Activated T-helper 1 cell treated with Interleukin-2 at 50 U/mL for 16 hours (primary cell): ENCODE measurements at places on chromosomes 11 and 22.

DNA sequence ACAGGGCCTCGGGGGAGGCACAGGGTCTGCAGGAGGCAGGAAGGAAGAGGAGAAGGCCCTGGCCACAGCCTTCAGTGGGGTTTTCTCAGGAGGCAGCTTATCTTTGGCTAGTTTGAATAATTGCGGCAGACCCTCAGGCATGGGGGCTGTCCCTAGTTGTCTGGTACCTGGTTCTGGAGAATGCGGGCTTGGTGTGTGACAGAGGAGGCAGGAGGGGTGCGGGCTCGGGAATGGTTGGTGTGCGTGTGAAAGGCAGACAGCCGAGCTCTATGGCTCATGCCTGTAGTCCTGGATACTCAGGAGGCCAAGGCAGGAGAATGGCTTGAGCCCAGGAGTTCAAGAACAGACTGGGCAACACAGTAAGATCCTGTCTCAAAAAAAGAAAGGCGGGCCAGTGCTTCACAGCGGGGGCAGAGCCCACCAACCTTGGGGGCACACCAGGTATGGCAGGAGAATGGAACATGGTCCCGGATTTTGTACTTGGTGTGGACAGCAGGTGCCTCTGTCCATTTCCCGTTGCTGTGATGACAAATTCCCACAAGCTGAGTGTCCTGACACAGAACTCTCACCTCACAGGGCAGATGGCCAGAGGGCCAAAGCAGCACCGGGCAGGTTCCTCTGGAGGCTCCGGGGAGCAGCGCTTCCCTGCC, 640.6 kb downstream of the TBC1D22A start:
- DNase-seq = no peak

GRCh38 chr11:69378303-69379141, 84.6 kb downstream of the MYEOV start:
- no peak for DNase-seq

DNA sequence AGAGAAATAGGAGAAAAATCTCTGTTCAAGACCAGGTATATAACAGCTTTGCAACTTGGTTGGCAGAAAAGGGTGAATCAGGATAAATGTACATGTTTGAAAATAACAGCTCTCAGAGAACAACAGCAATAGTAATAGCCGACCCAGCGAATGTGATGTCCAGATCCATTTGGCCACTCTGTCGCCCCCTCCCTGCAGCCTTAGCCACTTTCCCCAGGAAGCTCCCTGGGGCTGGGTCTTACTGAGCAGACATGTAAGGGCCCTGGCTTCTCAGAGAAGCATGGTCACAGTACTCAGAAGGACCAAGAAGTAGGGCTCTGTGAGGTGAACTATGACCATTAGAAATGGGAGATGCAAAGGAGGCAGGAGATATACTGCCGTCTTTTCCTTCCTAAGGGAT, 154.1 kb upstream of the SNX19 start:
- DNase-seq = no peak

GRCh38 chr11:123430721-123431497, 840 bp downstream of the GRAMD1B start:
- DNase-seq = peak; percentile 43

- no peak for DNase-seq
Observed at GRCh38 chr11:122882189-122882856, at the start of gene JHY. TSS of gene JHY (plus strand) at chr11:122882759. CDS start at chr11:122885850, 3,091 bp downstream.

GRCh38 chr11:46299451-46299961, 22.0 kb downstream of the CREB3L1 start:
- DNase-seq = no peak

- no peak for DNase-seq
Observed at GRCh38 chr11:2002042-2002776, 4.6 kb upstream of the H19 start.

GRCh38 chr22:47119181-47119580, 356.7 kb downstream of the TBC1D22A start:
- no peak for DNase-seq

GRCh38 chr11:133163463-133164419, 368.6 kb downstream of the OPCML start:
- DNase-seq = no peak

DNA sequence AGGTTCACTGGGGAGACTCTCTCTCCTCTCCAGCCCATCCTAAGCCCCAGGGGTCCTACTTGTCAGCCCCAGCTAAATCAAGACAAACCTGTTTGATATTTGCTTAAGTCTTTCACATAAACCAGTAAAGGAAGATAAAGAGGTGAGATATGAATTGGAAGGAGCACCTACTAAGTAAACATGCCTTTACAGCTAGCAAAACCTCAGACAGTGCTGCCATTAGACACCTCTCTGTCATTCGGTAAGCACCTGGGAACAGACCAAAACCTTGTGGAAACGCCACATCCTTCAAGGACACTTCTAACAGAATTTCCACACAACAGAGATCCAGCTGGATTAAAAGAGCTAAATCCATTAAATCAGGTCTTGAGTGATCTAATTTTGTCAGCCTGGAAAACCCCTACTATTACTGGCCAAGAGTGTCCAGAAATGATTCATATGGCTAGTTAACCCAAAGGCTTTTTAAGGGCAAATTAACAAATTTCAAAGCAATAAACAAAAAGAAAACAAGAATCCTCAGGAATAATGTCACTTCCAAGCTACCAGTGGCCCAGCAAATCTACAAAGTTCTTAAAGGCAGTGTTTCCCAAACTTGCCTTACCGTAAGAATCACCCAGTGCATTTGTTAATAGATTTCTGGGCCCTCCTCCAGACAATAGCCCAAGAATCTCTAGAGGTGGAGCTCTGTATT, 2.4 kb downstream of the VPS37C start:
- DNase-seq = no peak

GRCh38 chr11:109040303-109040702, 375.4 kb downstream of the DDX10 start:
- DNase-seq = no peak

- no peak for DNase-seq
Observed at GRCh38 chr11:24411791-24412190, 85.1 kb upstream of the LUZP2 start.

- DNase-seq = no peak
Observed at GRCh38 chr11:111353776-111354600, 25.1 kb downstream of the POU2AF1 start.
